Peyer's patch (tissue), 4 donors: ENCODE measurements at places on chromosomes 16 and 17. TPM values are rescaled to one million over a fixed set of nuclear protein-coding genes. Genes with fewer than 3 reads are reported as not detected.
A peak's percentile ranks its signal among the peaks of the same experiment; 100 is the strongest.

Gene CCL3
- total RNA-seq: 0.80 TPM

Gene KRT28
- not detected for total RNA-seq

Gene PRSS33
- total RNA-seq: not detected

Gene NAGS
- 74.1 TPM for total RNA-seq

Gene SKAP1
- total RNA-seq: 17.3 TPM

GRCh38 chr17:17200311-17200710 lies 5.8 kb downstream of the PLD6 start:
- DNase-seq: no peak

DNA sequence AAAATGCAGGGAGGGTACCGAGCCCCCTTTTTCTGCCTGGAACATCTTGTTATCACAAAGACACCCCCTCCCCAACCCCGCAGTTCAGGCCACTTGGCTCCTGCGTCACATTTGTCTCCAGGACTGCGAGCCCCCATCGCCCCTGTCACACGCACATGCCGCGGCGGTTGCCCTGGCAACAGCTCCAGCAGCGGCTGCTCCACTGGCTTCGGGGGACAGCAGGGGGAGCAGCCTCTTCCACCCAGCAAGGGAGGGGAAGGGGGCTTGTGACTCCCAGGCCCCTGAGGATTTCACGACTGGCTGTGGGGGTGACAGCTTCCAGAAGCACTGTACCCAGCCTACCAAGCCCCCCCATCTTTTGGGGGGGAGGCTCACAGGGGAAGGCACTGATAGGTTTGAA lies 2.6 kb downstream of the BAIAP3 start:
- DNase-seq: no peak

- peak; percentile 87 for DNase-seq
Observed at GRCh38 chr17:21286066-21286770, 1.7 kb downstream of the MAP2K3 start.

- no peak for DNase-seq
Observed at GRCh38 chr17:32819787-32820186, 57.1 kb downstream of the MYO1D start.

DNA sequence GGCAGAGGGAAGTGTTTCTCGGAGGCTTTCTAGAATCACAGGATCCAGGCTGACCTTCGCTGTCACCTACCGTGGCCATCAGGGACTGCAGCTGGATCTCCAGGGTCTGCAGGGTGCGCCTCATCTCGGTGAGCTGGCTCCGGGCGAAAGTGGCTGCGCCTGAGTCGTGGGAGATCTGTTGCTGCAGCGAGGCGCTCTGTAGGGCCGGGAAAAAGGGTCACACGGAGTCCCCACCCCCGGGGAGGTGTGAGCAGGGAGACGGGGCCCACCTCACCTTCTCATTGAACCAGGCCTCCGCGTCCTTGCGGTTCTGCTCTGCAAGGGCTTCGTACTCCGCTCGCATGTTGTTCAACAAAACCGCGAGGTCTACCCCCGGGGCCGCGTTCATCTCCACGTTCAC lies 2.9 kb downstream of the KRT28 start:
- DNase-seq: no peak

DNA sequence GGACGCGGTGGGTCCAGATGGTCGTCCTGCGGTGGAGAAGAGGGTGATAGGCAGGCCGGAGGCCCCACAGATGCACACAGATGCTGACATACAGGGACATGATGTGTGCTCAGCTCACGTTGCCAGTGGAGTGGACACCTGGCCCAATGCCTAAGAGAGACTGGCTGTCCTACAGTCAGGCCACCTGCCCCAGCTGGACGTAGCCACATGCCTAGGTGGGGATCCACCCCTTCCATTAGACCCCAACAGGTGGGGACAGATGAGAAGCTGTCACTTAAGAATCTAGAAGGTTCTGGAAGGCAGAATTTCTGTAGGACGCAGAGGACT lies 117.6 kb upstream of the ZNF750 start:
- no peak for DNase-seq

DNA sequence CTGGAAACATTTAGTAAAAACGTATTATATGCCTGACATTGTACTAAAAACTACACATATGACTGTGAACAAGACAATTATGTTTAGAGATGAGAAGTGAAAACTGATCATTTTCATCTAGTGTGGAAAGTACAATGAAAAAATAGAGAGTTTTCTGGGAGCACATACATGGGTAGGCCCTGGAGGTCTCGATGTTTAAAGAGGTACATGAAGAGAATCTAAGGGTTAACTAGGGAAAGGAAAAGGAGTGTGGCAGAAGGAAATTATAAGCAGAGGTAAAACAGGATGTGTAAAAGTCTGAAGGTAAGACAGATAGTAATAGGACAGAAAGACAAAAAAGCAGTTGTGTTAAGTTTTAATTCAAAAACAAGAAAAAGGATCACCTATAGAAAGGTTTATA lies 113.7 kb downstream of the USP32 start:
- no peak for DNase-seq

DNA sequence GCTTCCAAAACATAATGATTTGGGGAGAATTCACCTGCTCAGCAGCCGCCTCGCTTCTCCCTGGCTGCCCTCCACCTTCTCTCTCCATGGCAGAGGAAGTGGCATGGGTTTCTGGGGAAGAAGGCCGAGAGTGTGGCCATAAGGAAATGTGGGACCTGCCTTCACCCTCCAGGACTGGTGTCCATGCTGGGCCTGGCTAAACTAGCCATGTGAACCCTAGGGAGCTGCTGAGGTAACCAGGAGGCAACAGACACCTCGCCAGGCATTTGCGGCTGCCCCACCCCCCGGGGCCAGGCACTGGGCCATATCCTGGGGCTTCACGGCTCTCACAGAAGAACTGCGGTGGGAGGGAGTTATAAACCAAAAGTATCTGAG lies 9.9 kb upstream of the CMTM4 start:
- no peak for DNase-seq

DNA sequence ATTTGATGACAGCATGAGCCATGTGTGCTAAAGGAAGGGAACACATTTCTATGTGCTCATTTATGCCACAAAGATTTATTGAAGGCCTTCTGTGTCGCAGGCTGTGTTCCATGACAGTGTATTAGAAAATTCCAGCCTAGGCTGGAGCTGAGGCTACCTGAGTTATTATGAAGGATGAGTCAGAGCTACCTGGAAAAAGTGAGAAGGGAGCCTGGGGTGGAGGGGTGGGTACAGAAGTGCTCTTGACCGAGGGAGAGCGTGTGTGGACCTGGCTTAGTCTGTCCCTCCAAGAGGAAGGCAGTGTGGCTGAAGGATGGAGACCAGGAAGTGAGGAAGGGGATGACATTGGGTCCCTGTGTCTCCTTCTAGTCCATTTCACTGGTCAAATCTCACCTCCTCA lies 98.3 kb downstream of the N4BP1 start:
- no peak for DNase-seq

DNA sequence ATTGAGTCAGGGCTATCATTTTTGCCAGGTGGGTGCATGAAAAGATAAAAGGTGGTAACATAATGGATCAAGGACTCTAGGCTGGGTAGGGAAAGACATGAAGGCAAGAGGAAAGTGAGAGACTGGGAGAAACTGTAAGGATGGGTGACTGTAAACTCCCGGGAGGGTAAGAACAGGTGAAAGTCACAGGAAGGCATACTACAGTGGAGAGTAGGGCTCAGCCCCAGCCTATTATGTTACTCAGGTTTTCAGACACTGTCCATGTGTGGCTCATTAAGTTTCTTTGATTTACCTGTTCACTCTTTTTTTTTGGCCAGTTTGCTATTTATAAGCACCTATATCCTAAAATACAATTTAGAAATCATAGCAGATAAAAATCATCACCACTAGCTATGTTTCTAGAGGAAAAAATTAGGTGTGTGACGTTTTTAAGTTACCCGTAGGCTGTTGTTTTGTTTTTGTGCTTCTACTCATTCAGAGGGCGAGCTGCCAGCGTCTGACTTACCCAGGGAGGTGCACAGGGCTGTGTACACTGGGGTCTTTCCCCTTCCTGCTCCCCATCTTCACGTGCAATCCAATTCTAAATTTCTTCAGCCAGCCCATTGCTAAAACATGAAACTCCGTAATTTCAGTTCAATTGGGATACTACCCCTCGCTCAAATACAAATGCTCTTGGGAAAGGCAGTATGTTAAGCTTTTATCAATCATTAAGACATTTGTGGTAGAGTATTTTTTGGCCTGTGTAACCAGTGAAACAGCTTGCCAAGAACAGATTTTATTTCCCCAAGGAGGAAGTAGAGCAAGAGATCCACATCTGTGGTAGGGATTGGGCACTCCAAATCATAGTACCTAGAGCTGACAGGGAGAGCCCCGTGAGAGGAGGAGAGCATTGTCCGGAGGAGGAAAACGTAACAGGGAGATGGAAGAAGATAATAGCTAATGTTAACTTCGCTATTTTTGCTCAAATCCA lies 21.7 kb upstream of the VWA3A start:
- DNase-seq: no peak

GRCh38 chr17:76996741-76997694 lies 128.8 kb downstream of the MGAT5B start:
- DNase-seq: no peak

DNA sequence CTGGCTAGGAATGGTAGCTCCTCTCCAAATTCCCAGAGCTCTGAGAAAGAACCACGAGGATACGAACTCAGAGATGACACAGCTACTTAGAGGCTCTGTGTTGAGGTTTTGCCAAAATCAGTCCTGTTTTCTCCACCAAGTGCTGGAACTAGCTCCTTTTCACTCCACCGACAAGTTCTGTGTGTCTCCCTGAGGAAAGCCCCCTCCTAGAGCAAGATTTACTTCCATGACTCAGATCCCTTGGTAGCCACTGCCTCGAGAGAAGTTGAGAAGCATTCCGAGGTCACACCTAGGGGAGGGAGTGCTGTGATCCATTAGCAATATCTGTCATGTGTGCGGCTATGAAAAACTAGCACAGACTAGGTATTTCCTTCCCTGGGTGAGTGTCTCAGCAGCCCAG lies 30.6 kb downstream of the IL21R start:
- DNase-seq: no peak

- no peak for DNase-seq
Observed at GRCh38 chr17:55763856-55764255, 13.0 kb downstream of the PCTP start.

- DNase-seq: no peak
Observed at GRCh38 chr17:32104158-32104557, 38.1 kb upstream of the RHOT1 start.

DNA sequence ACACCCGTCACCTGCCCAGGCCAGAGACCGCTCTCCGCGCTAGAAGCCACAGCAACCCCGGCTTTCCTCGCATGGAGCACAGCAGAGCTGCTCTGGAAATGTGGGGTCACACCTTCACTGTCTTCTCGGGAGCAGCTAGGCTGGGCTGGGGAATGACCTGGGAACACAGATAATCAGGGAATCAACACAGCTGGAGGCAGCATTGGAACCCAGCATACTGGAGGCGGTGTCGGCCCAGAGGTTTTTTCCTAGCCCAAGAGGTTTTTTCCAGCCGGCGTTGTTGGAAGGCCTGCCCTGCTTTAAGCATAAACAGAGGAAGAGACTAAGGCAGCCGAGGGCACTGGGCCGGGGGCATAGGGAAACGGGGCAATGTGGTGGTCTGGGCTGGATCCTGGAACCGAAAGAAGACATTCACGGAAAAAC lies 791 bp upstream of the PLD6 start:
- no peak for DNase-seq

- no peak for DNase-seq
Observed at GRCh38 chr17:21524211-21524591, 148.0 kb downstream of the KCNJ12 start.

DNA sequence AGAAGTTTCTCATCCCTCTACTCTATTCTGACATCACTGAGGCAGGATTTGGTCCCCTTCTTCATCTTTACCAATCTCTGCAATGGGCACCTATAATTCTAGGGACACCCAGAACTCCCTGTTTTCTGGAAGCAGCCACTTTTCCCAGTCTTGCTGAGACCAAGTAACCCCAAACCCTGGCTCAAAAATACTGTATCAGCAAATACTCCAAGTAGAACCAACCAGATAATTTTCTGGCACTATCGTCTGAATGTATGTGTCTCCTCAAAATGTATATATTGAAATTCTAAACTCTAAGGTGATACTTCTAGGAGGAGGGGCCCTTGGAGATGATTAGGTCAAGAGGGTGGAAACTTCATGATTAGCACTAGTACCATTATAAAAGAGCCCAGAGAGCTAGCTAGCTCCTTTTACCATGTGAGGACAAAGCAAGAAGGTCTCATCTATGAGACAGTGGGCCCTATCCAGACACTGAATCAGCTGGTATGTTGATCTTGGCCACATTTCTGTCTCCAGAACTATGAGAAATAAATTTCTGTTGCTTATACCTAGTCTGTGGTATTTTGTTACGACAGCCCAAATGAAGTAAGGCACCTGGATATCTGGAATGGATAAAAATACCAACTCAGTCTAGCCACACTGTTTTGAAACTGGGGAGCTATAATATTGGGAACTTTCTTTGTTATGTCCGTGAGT lies 464.4 kb downstream of the CDH11 start:
- no peak for DNase-seq

DNA sequence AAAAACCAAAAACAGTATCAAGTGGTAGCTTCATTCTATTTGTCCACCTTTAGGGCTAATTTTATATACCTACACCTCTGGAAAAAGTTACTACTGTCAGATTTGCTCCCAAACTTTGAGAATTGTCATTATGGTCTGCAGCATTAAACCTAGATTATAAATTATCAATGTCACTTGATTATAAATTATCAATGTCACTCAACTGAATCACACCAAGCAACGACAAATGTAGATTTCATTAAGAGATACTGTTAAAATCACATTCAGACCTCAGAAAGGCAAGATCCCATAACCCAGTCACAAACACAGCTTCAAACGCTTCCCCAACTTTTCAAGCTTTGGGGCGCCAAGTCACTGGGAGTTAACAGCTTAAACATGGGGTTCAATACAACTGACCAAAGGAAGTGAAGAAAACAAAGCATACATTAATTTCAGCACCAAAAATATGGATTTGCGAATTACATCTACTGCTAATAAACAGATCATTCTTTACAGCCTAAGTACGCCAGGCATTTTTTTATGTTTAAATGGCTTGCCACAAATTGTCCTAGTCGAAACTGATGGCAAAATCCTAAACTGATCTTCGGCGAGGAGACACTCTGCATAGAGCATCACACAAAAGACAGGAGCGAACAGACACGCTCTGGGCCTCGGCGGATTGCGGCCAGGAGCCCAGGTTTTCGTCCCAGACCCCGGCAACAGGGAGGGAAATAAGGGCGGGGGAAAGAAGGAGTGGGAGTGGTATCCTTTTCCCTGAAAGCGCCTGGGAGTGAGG lies 981 bp downstream of the GLG1 start:
- DNase-seq: no peak

- peak; percentile 15 for DNase-seq
Observed at GRCh38 chr17:75685499-75685898, 18.4 kb downstream of the SAP30BP start.

- no peak for DNase-seq
Observed at GRCh38 chr16:56615353-56615752, 7.0 kb downstream of the MT2A start.

- no peak for DNase-seq
Observed at GRCh38 chr17:27915709-27916108, 22.5 kb upstream of the LYRM9 start.
